A549 treated with Mapracorat at 1 μM for 4 hours (cell line): ENCODE measurements at places on chromosomes 5 and 9. TPM values are rescaled to one million over a fixed set of nuclear protein-coding genes. Genes with fewer than 3 reads are reported as not detected.

Gene PLAC8L1
- total RNA-seq = not detected in 5 replicates

Gene PFN3
- not detected in 5 replicates for total RNA-seq

Gene CAMK2A
- total RNA-seq = 0.75 to 1.0 TPM (median 0.80 TPM) in 5 replicates

Gene WHRN
- total RNA-seq = 5.0 to 8.2 TPM (median 6.9 TPM) in 5 replicates

Gene TAS2R1
- not detected in 5 replicates for total RNA-seq
